Neural crest cell (in vitro differentiated cells): ENCODE measurements at places on chromosomes 12 and 14. TPM values are rescaled to one million over a fixed set of nuclear protein-coding genes. Genes with fewer than 3 reads are reported as not detected.
A peak's percentile ranks its signal among the peaks of the same experiment; 100 is the strongest.

DNA sequence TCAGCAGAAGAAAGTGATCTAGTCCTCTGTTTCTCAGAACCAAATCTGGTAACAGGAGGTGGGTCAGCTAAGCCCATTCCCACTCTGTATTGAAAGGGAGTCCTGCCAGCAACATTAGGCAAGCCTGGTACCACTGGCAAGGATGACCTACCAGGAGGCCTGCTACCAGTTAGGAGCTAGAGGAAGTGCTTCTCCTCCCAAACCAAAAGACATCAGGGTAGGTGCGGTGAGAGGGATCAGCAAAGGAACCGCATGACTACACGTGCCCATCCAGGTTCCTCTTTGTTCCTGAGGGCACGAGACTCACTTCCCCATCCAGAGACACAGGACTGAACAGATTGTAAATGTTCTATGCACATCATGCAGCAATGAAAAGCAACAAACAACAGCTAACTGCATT lies 2.8 kb downstream of the KLRC4 start:
- no peak for DNase-seq
- H3K4me3 ChIP-seq, result no peak overlapping the region
- H3K27ac ChIP-seq, result no peak overlapping the region
- H3K4me1 ChIP-seq, result no peaks in the 10 kb centered on the region
- no peaks in the 10 kb centered on the region for H3K36me3 ChIP-seq
- H3K27me3 ChIP-seq, result no peaks in the 10 kb centered on the region

GRCh38 chr14:82379291-82379690 lies 845.6 kb upstream of the SEL1L start:
- DNase-seq, result no peak
- H3K27me3 ChIP-seq, result no peaks in the 10 kb centered on the region
- no peaks in the 10 kb centered on the region for H3K4me1 ChIP-seq
- H3K27ac ChIP-seq, result no peak overlapping the region

ERBB3 gene
- total RNA-seq, result 144 and 152 TPM in 2 replicates

- H3K4me1 ChIP-seq, result peaks cover 22% of the 10 kb centered on the region
- no peak overlapping the region for H3K4me3 ChIP-seq
- H3K27me3 ChIP-seq, result peaks cover 7% of the 10 kb centered on the region
- H3K27ac ChIP-seq, result no peak overlapping the region
- no peak for DNase-seq
Measured at GRCh38 chr12:131025234-131025633, 71.5 kb downstream of the ADGRD1 start.

DNA sequence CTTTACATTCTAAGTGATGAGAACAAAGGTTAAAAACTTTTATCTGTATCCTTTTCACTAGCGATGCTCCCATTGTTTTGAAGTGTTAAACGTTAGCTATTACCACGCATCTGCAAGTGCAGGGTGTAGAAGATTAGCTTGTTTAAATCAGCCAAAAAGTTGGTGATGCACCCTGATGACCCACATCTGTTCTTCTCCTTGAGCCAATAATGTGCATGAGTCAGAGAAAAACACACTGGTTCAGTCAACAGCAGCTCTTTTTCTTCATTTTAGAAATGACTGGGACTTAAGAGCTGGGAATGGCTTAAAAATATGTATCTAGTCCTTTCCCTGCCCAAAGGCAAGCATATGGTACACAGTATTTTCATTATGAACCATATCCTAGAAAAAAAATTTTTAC lies 323.5 kb upstream of the PDE3A start:
- H3K4me1 ChIP-seq, result peaks cover 6% of the 10 kb centered on the region
- no peaks in the 10 kb centered on the region for H3K36me3 ChIP-seq
- H3K27ac ChIP-seq, result no peak overlapping the region
- no peak overlapping the region for H3K4me3 ChIP-seq
- DNase-seq, result no peak

DNA sequence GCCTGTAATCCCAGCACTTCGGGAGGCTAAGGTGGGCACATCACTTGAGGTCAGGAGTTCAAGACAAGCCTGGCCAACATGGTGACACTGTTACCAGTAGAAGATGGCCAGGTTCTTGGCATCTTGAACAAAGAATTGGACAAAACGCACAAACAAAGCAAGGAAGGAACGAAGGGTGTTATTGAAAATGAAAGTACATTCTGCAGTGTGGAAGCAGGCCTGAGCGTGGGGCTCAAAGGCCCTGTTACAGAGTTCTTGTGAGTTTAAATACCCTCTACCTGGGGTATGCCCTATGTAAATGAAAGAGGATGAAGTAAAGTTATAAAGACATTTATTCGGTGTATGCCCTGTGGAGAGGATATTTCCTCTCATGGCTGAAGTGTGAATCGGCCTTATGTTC lies 20.8 kb upstream of the CDK17 start:
- H3K27ac ChIP-seq, result no peak overlapping the region
- no peak overlapping the region for H3K4me3 ChIP-seq
- DNase-seq, result no peak
- H3K4me1 ChIP-seq, result no peaks in the 10 kb centered on the region
- H3K27me3 ChIP-seq, result no peaks in the 10 kb centered on the region

DDX23 gene
- 119 and 124 TPM in 2 replicates for total RNA-seq

PRB2 gene
- total RNA-seq, result not detected in 2 replicates

DNA sequence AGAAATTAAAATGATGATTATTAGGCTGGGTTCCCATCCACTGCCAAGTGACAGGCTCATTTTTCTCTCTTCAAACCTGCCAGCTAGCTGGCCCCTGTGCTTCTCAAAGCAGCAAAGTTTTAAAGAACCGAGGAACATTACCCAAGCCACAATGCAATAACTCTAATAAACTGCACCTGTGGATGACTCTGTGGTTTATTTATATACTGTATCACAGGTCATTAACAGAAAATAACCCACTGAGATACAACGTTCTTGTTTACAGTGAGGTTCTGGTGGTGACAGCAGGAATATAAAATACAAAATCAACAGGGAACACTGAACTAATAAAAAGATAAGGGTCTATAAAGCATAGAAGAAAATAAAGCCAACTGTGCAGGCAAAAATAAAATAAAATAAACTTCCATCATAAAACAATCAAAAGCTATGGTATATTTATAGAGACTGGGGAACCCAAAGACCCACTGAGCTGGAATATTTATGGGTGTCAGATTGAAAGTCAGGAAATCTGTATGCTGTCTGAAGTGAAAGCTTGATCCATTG lies 472.9 kb downstream of the NOVA1 start:
- no peak for DNase-seq
- H3K36me3 ChIP-seq, result no peaks in the 10 kb centered on the region
- H3K4me1 ChIP-seq, result peaks cover 7% of the 10 kb centered on the region
- no peak overlapping the region for H3K27ac ChIP-seq

LBHD2 gene
- not detected in 2 replicates for total RNA-seq

- peaks cover 34% of the 10 kb centered on the region for H3K4me1 ChIP-seq
- no peaks in the 10 kb centered on the region for H3K27me3 ChIP-seq
- no peak overlapping the region for H3K27ac ChIP-seq
- DNase-seq, result no peak
Measured at GRCh38 chr12:124461241-124461673, 106.2 kb downstream of the NCOR2 start.

- no peak for DNase-seq
- H3K4me3 ChIP-seq, result no peak overlapping the region
- H3K36me3 ChIP-seq, result peaks cover 3% of the 10 kb centered on the region
- peaks cover 19% of the 10 kb centered on the region for H3K27me3 ChIP-seq
Measured at GRCh38 chr14:62143245-62143644, 381.0 kb downstream of the SNAPC1 start.

GRCh38 chr12:62717643-62718042 lies 217.3 kb downstream of the PPM1H start:
- peak overlapping the region; percentile 32 for H3K27ac ChIP-seq
- no peaks in the 10 kb centered on the region for H3K36me3 ChIP-seq
- peaks cover 78% of the 10 kb centered on the region for H3K4me1 ChIP-seq
- H3K4me3 ChIP-seq, result peak overlapping the region; percentile 28

- H3K4me3 ChIP-seq, result no peak overlapping the region
- H3K4me1 ChIP-seq, result peaks cover 10% of the 10 kb centered on the region
- H3K36me3 ChIP-seq, result peaks cover 8% of the 10 kb centered on the region
- no peak for DNase-seq
Measured at GRCh38 chr12:6729186-6729585, 5.3 kb downstream of the COPS7A start.

DNA sequence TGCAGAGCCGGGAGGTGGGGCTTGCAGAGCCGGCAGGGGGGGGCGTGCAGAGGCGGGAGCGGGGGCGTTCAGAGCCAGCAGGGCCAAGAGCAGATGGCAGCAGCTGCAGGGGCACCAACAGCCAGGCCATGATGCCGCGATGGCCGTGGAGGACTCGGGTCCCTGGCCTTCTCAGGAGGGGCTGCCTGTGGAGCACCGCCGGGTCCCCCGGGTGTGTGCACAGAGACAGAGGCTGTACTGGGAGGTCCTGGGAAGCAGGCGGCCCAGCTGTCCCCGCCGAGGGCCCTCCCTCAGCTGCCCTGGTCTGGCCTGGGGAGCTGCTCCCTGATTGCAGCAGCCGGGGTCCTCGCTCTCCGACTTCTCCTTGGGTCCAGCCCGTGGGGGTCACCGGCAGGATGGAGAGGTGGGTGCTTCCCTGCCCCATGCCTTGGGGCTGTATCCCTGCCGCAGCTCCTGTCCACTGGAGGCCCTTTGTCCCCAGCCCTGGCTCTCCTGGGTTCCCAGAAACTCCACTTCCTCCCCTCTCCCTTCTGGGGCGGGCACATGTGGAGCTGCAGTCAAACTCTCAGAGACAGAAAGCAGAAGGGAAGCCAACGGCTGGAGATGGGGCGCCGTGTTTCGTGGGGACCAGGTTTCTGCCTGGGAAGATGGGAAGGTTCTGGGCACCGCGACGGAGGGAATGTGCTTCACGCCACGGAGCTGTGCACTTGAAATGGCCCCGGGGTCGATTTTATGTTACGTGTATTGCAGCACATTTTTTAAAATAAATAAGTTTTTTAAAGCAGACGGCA lies 75.8 kb upstream of the GALNT9 start:
- H3K4me3 ChIP-seq, result no peak overlapping the region

HOXC13 gene
- total RNA-seq, result not detected in 2 replicates

DNA sequence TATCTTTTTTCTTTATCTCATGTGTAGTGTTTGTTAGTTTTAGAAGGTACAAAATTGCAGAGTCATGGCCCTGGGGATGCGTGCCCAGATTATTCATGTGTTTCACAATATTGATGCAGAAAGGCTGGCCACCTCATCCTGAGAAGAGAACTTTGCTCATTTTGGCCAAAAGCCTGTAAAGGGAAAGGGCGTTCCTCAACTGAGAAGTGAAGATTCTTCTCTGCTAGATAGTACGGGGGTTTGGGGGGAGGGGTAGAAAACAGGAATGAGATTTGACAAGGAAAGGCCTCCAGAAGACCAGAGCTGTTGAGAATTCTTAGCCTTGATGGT lies 1.7 kb downstream of the MGST1 start:
- peaks cover 78% of the 10 kb centered on the region for H3K4me1 ChIP-seq
- H3K4me3 ChIP-seq, result peak overlapping the region; percentile 96
- H3K36me3 ChIP-seq, result peaks cover 15% of the 10 kb centered on the region

DNA sequence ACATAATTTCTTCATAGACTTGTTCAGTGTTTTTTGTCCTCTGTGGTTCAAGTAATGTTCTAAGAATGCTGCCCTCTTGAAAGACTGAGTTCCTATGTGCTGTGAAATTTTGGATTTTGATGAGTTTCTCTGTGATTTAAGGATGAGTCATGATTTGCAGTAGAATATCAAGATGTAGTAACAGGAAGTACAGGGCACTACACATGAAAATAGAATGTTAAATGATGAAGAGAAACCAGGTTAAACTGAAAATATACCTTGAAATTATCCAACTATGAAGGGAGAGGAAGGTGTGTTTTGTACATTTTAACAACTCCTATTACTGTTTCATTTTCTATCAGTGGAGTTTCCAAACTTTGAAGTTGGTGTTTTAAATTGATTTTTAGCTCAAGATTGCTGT lies 4.8 kb downstream of the ELK3 start:
- H3K4me3 ChIP-seq, result no peak overlapping the region
- H3K27ac ChIP-seq, result no peak overlapping the region
- no peaks in the 10 kb centered on the region for H3K36me3 ChIP-seq
- no peaks in the 10 kb centered on the region for H3K27me3 ChIP-seq

LRIG3 gene
- 24.5 and 27.7 TPM in 2 replicates for total RNA-seq

DNA sequence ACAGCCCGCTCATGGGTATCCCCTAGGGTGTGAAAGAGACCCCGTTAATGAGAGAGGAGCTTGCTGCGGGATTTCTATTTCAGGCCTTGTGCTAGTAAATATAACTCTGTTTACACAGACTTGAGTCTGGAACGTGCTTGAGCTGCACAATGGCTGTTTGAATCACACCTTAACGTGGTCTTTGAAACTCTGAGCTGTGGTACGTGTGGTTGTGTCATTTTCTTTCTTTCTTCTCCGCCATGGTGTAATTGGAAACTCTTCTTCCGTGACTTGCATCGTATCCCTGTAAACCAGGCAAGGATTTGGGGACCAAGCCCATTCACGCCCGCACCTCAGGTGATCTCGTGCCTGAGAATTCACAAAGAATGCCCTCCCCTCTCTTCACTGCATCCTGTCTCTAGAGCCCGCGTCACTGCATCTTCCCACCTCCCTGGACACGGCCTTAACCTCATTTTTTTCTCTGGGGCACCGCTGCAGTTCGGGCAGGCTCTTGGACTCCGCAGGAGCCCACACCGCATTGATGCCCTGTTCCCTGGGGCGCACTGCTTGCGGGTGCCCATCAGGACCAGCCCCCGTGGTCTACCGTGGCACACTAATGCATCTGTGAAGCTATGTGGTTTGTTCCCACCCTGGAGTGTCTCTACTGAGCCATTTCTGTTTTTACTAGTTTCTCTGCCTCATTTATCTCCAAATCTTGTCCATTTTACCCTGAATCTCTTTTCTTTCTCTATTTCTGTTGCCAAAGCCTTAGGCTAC lies 78.4 kb upstream of the PARP11 start:
- H3K27ac ChIP-seq, result no peak overlapping the region
- peaks cover 12% of the 10 kb centered on the region for H3K4me1 ChIP-seq
- peaks cover 4% of the 10 kb centered on the region for H3K36me3 ChIP-seq

- DNase-seq, result no peak
- no peaks in the 10 kb centered on the region for H3K36me3 ChIP-seq
- no peak overlapping the region for H3K4me3 ChIP-seq
- no peak overlapping the region for H3K27ac ChIP-seq
Measured at GRCh38 chr12:78086553-78087362, 256.1 kb downstream of the NAV3 start.

AMN gene
- 0.23 and 0.66 TPM in 2 replicates for total RNA-seq

GRCh38 chr12:57469296-57470164 lies 9.9 kb downstream of the GLI1 start:
- peaks cover 3% of the 10 kb centered on the region for H3K4me1 ChIP-seq
- H3K36me3 ChIP-seq, result no peaks in the 10 kb centered on the region
- H3K27me3 ChIP-seq, result peaks cover 86% of the 10 kb centered on the region

USP30 gene
- 15.4 and 20.9 TPM in 2 replicates for total RNA-seq

- no peak overlapping the region for H3K27ac ChIP-seq
- no peak overlapping the region for H3K4me3 ChIP-seq
- H3K36me3 ChIP-seq, result no peaks in the 10 kb centered on the region
- peaks cover 6% of the 10 kb centered on the region for H3K4me1 ChIP-seq
- H3K27me3 ChIP-seq, result no peaks in the 10 kb centered on the region
Measured at GRCh38 chr14:65359503-65359902, 53.0 kb upstream of the FUT8 start.

NPAS3 gene
- 18.2 and 21.1 TPM in 2 replicates for total RNA-seq

- no peaks in the 10 kb centered on the region for H3K36me3 ChIP-seq
- no peak overlapping the region for H3K27ac ChIP-seq
- H3K27me3 ChIP-seq, result peaks cover 11% of the 10 kb centered on the region
- peak overlapping the region; percentile 81 for H3K4me3 ChIP-seq
Measured at GRCh38 chr14:50832935-50833630, 2.1 kb upstream of the NIN start.

- no peaks in the 10 kb centered on the region for H3K36me3 ChIP-seq
- no peak overlapping the region for H3K27ac ChIP-seq
- H3K4me1 ChIP-seq, result peaks cover under 1% of the 10 kb centered on the region
- H3K27me3 ChIP-seq, result peaks cover 10% of the 10 kb centered on the region
Measured at GRCh38 chr14:104040539-104040938, 45.0 kb upstream of the ASPG start.
